ENCODE measurements at places on chromosomes 2 and 18.

DNA sequence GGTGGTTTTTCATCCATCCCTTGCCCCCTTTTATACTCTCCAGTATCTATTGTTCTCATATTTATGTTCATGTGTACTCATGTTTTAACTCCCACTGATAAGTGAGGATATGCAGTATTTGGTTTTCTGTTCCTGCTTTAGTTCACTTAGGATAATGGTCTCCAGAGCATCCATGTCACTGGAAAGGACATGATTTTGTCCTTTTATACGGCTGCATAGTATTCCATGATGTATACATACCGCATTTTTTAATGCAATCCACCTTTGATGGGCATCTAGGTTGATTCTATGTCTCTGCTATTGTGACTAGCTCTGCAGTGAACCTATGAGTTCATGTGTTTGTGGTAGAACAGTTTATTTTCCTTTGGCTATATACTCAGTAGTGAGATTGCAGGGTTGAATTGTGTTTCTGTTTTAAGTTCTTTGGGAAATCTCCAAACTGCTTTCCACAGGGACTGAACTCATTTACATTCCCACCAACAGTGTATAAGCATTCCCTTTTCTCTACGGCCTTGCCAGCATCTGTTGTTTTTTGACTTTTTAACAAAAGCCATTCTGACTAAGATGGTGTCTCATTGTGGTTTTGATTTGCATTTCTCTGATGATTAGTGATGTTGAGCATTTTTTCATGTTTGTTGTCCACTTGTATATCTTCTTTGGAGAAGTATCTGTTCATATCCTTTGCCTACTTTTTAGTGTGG lies 420.2 kb downstream of the THSD7B start:
- no peak for DNase-seq

GRCh38 chr2:97267411-97268074 lies 154.6 kb downstream of the ANKRD36 start:
- DNase-seq: no peak

DNA sequence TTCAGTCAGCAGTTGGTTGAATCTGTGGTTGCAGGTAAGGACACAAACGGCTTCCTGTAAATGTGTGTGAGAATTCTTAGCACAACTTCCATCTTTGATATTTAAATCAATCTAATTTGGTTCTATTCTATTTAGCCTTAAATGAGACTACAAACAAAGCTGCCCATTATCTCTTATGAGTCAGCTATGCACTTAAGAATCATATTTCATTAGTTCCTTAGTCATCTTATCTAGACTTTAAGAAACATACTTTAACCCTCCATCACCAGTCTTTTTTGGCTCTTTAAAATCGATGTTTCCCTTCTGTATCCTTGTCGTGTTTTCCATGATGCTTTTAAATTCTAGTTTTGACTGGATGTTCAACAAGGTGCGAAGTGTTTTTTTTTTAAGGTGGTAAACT lies 114.4 kb upstream of the TMEM200C start:
- no peak for DNase-seq

DNA sequence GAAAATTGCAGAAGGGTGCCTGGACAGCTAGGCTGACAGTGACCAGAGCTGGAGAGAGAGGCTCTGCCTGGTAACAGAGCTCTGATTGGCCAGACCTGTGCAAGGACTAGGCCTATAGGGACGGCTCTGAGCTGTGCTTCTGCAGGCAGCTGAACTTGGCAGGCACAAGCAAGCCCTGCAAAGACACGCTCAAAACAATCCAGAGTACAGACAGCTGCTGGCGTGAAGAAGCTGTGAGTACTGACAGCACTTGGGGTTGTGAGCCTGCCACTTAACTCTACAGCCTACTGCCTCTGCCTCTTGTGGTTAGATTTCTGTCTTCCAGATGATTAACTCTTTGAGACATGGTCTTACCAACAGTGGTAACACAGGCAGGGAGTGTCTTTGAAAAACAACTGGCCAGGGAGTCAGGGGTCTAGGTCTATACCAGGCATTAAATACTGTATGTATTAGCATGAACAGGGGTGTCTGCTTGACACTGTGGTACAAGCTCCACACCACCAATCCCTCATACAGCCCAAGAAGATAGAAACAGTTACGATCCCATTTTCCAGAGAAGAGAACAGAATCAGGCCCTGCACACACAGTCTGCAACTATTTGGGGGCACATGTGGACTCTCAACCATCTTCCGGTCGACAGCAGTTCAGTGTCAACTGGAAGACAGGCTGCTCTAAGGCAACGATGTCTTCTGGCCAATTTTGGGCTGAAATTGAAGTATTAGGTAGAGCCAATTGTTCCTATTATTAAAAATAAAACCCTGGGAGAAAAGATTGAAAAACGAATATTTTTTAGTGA lies 568.4 kb downstream of the TNS1 start:
- no peak for DNase-seq

- DNase-seq: no peak
Observed at GRCh38 chr2:138157372-138157771, 193.1 kb downstream of the HNMT start.

DNA sequence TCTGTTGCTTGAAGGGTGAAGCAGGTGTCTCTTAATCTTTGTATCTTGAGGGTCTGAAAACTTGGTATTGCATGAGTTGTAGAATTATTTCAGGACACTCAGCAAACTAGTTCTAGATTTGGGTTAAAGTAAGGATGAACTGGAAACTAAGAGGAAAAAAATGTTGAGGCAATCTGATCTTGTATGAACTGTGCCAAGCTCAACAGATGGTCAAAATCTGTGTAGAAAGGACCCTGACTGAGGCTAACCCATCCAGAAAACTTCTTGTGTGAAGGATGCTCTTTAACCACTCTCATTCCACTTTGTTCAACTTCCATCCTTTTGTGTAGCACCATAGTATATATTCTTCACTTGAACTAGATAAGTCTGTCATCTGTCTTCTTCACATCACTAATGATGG lies 861.7 kb downstream of the SLC4A3 start:
- DNase-seq: no peak

- no peak for DNase-seq
Observed at GRCh38 chr2:55887351-55887750, 36.2 kb downstream of the EFEMP1 start.

DNA sequence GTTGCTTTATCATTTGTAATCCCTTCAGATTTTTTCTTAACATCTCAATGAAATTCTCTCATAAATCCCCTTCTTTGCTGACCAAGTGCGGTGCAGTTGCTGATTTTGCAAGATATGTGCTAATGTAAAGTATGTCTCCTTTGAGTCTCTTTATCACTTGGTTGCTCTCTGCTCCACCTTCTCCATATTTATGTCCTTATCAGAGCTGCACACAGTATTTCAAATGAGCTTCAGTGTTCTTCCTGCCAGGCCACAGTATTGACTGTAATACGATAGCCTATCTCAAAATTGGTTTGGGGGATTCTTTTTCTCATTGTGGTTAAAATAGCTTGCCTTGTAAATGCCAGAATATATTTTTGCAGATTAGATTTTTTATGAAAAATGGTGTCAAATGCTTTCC lies 32.2 kb downstream of the MAIP1 start:
- DNase-seq: no peak

GRCh38 chr2:205769879-205770278 lies 87.6 kb downstream of the NRP2 start:
- DNase-seq: no peak

DNA sequence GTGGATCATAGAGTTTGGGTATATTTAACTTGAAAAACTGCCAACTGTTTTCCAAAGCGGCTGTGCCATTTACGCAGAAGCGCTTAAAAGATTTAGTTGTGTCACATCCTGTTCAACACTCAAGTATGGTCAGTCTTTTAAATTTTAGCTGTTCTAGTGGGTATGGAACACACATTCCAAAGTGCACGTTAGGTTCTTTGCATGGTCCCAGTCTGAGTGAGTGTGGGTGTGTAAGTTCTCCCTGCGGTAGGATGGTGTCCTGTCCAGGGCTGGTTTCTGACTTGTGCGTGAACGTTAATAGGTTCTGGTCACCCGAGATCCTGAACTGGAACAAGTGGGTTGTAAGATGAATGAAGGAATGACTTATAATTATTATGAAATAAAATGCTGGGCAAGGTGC lies 28.4 kb upstream of the IL36G start:
- DNase-seq: no peak

DNA sequence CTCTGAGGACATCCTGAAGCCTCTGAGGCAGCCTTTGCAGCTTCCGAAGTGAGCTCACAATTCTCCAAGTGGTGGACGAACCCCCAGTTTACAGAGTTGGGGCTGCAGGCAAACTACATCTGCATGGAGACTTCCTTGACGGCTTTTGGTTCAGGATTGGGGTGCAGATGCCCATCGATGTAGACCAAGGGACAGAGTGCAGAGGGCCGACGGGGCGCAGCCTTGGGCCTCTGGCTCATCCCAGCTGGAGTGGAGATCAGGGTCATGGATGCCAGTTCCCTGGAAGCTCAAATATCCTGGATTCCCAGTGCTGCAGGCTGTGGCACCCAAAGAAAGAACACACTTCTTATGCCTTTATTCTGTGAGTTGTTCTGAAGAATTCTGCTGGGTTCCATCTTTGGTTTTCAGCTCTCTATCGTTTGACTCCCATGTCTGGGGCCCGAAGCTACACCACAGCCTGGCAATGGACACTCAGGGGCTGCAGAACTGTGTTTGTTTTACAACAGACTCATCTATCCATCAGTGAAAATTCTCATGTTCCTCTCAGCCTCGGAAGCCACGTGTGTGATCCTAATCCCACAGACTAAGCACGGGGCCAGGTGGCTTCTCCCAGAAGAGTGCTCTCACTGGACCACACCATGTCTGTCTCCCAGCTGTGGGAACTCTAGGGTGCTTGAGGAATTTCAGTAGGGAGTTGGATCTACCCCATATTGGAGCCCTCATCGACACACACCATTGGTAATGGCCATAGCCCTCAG lies 414.1 kb upstream of the MYT1L start:
- no peak for DNase-seq

- DNase-seq: no peak
Observed at GRCh38 chr2:80016171-80016570, 288.4 kb downstream of the LRRTM1 start.

GRCh38 chr18:56770873-56771272 lies 119.7 kb downstream of the WDR7 start:
- DNase-seq: no peak

GRCh38 chr2:58512878-58513277 lies 271.8 kb upstream of the FANCL start:
- no peak for DNase-seq

- DNase-seq: no peak
Observed at GRCh38 chr2:78782196-78782595, 243.3 kb upstream of the REG3G start.

GRCh38 chr2:129847043-129847442 lies 132.4 kb upstream of the RAB6C start:
- no peak for DNase-seq

DNA sequence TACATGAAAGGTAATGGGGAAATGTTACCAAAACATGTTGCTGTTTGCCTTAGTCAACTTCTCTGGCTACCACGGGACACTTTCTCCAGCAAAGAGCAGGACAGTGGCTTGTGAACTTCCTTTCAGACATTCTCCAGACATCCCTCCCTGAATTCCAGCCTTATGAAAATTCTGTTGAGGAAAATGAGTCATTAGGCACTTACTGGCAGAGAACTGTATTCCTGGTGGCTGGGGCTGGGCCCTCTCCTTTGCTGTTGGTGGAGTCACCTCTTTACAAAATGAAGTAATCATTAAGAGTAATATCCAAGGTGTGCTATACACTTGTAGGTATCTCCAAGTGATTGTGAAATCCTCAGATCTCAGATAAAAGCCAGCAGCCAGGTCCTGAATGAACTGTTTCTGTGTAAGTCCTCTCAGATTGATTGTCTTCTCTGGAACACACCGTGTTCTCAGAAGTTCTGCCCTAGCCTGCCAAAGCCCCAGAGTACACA lies 1.3 kb upstream of the FAP start:
- DNase-seq: no peak

GRCh38 chr2:179021258-179021657 lies 28.7 kb downstream of the CCDC141 start:
- DNase-seq: no peak

GRCh38 chr2:18559531-18560030 lies 872 bp downstream of the RDH14 start:
- no peak for DNase-seq

DNA sequence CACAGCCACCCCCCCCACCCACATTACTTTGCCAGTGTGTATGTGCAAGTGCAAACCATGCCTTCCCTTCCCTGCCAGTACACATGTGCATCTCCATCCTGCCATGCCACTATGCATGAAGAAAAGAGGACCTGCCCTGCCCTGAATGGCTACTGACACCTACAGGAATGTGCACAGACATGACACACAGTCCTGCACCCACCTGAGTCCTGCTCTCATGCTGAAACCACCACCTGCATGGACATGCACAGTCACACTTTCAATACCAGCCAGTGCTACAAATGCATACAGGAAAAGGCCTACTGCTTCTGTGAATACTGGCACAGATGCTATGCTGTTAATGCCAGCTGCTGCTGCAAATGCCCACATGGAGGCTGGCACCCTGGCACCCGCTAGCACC lies 334.4 kb upstream of the DLGAP1 start:
- no peak for DNase-seq

GRCh38 chr2:156883804-156884203 lies 373.7 kb upstream of the GALNT5 start:
- no peak for DNase-seq

DNA sequence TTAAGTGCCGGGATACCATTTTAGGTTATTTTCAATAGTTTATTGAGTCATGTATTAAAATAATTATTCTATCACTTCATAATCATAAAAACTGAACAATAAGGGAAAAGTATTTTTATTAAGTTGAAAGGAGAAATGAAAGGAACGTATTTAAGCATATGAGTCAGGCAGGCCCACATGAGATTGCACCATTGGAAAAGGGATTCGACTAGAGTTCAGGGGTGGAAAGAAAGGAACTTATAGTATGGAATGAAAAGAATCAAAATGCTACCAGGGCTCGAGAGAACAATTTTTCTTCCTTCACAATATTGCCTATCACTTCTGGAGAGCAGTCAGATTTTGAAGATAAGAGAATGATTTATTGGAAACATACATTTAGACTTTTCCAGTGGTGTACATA lies 516.5 kb upstream of the NETO1 start:
- no peak for DNase-seq

- DNase-seq: no peak
Observed at GRCh38 chr2:17313261-17313660, 205.0 kb downstream of the RAD51AP2 start.

GRCh38 chr2:197804758-197805714 lies 643 bp downstream of the PLCL1 start:
- DNase-seq: no peak

GRCh38 chr2:8490166-8490721 lies 191.6 kb upstream of the ID2 start:
- no peak for DNase-seq

DNA sequence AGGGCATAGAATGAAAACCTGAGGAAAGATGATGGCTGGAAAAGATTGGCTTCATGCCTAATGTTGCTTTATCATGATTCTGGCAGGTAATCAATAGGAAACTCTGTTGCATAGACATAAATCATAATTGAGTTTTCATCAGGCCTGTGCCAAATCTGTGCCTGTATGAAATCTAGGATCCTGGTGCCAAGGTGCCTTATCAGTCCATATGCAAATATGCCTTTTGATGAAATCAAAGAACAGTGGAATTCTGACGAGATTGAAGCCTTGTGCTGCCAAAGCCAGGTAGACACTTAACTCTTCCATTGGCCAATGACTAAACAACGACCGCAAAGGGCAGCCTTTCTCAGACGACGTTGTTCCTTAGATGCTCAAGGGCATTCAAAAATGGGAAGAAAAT lies 170.0 kb upstream of the CRIM1 start:
- no peak for DNase-seq

Measured in stimulated activated CD8-positive, alpha-beta memory T cell treated with anti-CD3 and anti-CD28 coated beads, Interleukin-7, amount 100 ng/mL, for 1 hour (primary cell).